ENCODE measurements at places on chromosomes 4 and X. TPM values are rescaled to one million over a fixed set of nuclear protein-coding genes. Genes with fewer than 3 reads are reported as not detected.

Gene SORCS2
- 8.2 TPM for total RNA-seq

Gene GAGE12H
- not detected for total RNA-seq

DNA sequence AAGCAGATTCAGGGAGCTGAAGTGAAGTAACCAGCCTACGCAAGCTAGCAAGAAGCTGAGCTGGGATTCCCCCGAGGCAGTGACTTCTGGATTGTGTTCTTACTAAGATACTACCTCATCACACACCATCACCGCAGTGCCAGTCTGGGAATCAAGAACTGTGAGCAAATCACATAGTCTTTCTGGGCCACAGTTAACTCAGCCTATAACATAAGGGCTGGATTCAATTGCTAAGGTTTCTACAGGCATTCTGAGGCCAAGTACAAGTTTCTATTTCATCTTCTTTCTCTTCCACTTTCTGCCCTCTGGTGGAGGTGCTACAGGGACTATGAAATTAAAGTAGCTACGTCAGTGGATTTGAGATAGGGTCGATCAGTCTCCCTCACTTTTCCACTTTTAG, 1.4 kb upstream of the CORIN start:
- no peak for DNase-seq

GRCh38 chr4:8039290-8039689, 99.6 kb upstream of the AFAP1 start:
- DNase-seq = peak; percentile 41

GRCh38 chr4:14636563-14636962, 365.7 kb upstream of the CPEB2 start:
- DNase-seq = no peak
